Activated CD4-positive, alpha-beta T cell treated with anti-CD3 and anti-CD28 coated beads, Interleukin-2, amount 50 U/mL, for 4 hours (primary cell): ENCODE measurements at places on chromosomes 4 and X.

GRCh38 chrX:139246295-139246694 is 284.2 kb upstream of the F9 start:
- no peak for DNase-seq

GRCh38 chr4:6008092-6008551 is 10.1 kb downstream of the C4orf50 start:
- no peak for DNase-seq

GRCh38 chr4:82839624-82840023 is 41.0 kb upstream of the SCD5 start:
- no peak for DNase-seq

GRCh38 chr4:166091912-166092510 is 219.0 kb downstream of the TLL1 start:
- DNase-seq = no peak

GRCh38 chr4:173242466-173243250 is 74.0 kb downstream of the GALNT7 start:
- DNase-seq = no peak

DNA sequence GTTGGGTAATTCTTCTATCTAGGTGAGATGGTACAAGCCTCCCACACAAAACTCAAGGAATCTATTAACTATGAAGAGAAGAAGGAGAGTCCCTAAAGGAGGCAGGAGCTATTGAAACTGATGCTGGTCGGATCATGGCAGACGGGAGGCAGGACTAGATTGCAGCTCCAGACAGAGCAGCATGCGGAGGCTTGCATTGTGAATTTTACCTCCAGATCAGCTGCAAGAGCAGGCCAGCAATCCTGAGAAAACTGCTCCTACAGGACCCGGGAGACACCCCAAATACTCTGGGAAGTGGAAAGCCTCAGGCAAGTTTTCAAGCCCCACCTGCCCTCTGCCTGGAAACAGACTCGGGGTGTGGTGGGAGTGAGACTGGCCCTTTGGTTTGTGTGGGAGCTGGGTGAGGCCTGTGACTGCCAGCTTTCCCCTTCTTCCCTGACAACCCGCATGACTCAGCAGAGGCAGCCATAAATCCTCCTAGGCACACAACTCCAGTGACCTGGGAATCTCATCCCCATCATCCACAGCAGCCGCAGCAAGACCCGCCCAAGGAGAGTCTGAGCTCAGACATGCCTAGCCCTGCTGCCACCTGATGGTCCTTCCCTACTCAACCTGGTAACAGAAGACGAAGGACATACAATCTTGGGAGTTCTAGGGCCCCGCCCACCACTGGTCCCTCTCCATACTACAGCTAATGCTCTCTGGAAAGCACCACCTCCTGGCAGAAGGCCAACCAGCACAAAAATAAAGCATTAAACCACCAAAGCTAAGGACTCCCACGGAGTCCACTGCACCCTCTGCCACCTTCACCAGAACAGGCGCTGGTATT is 30.9 kb downstream of the GATB start:
- no peak for DNase-seq

- DNase-seq = no peak
These were observed 31.9 kb upstream of the FGFR3 start for GRCh38 chr4:1761130-1761689.

GRCh38 chr4:2578106-2578505 is 41.7 kb downstream of the FAM193A start:
- DNase-seq = no peak

GRCh38 chrX:4028151-4028550 is 314.7 kb upstream of the PRKX start:
- DNase-seq = no peak

GRCh38 chrX:131747173-131747572 is 203.3 kb downstream of the OR13H1 start:
- DNase-seq = no peak

- DNase-seq = no peak
These were observed at the start of gene ETNPPL for GRCh38 chr4:108762559-108763225. TSS of gene ETNPPL (minus strand) at chr4:108763053. CDS start at chr4:108762898, 155 bp downstream.

GRCh38 chr4:1792832-1793495 is at the start of gene FGFR3:
TSS of gene FGFR3 (plus strand) at chr4:1793293. CDS start at chr4:1793935, 642 bp downstream.
- DNase-seq = peak; percentile 20

DNA sequence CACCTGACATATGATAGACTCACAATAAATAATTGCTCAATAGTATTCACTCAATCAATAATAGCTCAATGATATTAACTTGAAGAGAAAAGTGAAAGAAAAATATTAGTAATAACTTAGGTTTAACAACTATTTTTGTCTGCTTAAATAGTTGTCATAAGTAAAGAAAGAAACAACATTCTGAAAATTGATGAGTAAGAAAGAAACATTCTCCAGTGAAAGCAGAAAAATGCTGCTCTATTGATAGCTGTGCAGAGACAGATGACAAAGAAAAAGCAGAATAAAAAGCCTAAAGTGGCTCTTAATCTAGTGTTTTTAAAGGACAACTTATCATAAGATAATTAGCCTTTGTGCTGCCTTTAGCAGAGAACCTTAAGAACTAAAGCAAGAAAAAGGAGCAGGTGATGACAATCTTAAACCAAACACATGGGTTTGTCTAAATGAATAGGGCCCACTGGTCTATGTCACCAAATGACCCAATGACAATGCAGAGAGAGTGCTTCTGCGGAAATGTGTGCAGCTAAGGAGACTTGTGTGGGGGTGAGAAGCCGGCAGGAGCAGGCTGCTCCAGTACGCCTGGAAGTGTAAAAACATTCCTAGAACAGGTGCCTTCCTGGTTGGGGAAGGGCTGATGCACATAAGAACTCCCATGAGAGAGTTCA is 13.2 kb downstream of the HS3ST1 start:
- DNase-seq = no peak

DNA sequence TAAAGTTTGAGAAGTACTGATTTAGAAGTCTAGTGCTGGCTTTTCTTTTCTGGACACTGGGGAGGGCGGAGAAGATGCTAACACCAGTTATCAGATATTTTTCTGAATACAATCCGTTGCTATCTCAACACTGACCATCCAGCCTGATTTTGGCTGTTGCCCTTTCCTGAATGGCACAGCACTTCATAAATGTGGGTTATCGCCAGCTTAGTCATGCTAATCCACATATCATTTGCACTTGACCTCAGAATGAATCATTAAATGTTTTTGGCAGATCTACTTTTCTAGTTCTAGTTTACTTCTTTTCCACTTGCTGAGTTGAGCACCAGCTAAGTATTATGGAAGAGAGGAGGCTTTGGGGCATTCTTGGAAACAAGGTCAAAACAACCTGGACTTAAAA is 60.8 kb upstream of the ESX1 start:
- DNase-seq = no peak

- no peak for DNase-seq
These were observed 6.7 kb upstream of the USP11 start for GRCh38 chrX:47226071-47226470.

DNA sequence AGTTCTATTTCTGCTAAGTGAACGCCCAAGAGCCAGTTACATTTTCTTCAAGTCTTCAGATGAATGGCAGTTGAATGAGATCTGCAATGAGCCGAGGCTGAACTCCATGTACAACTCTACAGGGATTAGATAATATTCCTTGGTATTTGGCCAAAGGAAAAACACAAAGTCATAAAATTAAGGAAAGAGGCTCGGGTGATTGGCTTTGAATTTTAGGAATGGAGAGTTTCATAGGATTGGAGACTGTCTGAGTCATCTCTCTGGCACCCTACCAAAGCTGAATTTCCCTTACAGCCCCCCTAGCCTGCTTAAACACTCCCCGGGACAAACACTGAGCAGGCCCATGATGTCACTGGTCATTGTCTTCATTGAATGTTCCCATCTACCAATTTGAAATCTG is 188.0 kb upstream of the C1QTNF7 start:
- no peak for DNase-seq

DNA sequence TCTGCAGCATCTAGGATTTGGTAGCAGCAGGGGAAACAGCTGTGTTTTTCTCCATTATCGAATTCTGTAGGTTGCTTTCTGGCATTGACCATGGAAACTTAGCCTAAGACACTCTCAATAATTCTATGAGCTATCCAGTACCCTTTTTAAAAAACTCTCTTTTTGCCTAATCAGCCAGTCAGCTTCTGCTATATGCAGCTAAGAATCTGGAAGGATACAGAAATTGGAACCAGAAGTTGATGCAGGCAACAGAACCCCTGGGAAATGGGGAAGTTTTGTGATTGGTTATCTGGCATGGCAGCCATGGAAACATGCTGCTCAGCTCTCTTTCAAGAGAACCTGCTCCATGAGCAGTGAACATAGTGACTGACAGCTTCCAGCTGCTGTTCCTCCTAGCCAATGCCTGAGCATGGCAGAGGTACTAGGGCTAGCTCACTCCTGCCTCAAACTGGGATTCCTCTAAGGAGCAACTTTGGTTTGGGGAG is 417.6 kb upstream of the MAOA start:
- DNase-seq = no peak
